ENCODE measurements at places on chromosomes 1 and 21.
A peak's percentile ranks its signal among the peaks of the same experiment; 100 is the strongest.

GRCh38 chr1:5770981-5771765 lies 221.1 kb downstream of the NPHP4 start:
- DNase-seq: no peak

DNA sequence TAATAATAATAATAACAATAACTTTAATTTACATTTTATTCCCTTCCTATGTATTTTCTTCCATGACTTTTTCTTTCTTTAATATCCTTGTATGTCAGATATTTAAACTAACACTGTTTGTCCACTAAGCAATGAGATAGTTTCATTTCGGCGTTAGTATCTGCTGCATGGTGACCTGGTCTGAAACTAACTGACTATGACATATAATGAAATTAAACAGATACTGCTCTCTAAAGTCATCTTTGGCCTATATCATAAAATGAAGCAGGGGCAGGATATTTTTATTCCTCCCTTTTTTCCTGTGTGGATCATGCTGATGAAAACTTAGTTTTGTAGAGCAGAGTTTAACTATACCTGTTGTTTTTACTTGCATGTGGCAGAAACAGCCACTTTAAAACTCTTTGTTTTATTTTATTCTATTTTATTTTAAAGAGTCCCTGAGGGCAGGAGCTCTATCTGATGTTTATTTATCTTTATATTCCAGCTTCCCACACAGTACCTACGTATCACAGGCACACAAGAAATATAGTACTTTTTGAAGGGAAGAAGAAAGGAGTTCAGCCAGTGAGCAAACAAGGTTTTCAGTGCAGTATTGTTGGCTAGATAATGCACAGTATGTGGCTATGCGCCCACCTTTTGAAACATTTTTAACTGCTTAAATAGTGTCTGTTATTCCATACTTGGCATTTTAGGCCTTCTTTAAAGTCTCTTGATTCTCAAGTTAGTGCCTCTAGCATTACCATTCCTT lies 165.6 kb downstream of the PHTF1 start:
- DNase-seq: no peak

DNA sequence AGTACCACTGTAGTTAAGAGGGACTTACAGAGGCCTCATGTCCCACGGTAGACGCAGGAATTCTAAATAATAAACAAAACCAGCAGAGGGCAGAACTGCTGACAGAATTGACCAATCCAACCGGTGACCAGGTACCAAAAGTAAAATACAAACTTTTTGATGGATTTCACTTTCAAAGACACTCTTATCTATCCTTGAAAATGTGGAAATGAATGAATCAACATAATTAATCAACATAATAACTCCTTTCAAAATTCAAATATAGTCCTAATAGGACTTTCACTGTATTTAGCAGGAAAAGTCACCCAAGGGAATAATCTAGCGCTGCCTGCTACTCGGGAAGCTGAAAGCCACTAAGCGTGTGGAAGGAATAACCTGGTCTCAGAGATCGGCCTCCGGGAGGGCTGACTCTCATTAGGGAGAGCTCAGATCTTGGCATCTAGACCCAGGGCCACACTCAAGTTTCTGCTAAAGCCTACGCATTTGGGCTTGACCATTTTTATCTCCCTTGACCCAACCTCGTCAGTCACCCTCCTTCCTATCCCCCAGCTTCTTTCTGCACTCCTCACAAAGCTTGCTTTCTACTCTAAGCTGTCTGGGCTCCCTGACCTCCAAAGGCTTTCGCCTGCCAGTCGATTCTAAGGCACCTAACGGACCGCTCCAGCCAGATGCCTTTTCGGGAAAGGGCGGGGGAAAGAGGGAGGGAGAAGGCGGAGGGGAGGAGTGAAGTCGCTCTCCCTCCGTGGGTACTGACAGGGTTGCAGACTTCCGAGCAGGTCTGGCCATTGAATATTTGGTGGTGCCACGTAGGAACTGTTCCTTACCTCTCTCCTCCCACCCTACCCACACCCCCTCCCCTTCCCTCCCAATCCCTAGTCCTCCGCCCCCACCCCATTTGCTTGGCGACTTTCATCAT lies 1.6 kb downstream of the COL11A1 start:
- DNase-seq: no peak

- DNase-seq: no peak
Observed at GRCh38 chr1:228958741-228959140, 223.5 kb downstream of the RHOU start.

DNA sequence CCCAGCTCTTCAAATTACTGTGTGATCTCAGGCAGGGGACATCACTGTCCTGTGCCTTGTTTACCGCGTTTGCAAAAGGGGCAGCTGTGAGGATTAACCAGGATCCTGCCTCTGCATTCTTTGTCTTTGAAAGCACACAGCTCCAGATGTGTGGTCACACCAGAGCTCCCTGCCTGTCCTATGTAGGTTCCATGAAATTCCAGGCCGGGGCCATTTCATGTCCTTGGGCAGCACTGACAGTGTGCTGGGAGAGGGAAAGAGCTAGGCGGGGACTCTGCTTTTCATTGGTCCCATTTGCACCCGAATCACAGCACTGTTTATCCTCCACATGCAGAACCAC lies 42.2 kb upstream of the SELENON start:
- DNase-seq: no peak

DNA sequence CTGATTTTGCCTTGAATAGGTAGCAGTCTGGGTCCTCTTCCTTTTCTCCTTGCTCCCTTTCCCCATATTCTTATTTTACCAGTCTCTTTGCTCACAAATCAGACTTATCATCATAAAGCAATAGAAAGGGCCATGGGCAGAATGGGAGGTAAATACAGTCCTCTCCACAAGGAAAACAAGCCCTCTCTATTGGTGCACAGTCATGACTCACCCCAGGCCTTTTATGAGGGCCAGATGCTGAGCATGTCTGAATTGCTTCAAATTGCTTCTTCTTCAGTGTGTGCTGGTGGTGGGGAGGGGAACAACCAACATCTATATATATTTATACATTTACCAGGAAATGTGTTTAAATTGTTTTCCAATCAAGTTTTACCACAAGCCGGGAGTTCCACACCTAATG lies 75.2 kb downstream of the GFI1 start:
- DNase-seq: no peak

DNA sequence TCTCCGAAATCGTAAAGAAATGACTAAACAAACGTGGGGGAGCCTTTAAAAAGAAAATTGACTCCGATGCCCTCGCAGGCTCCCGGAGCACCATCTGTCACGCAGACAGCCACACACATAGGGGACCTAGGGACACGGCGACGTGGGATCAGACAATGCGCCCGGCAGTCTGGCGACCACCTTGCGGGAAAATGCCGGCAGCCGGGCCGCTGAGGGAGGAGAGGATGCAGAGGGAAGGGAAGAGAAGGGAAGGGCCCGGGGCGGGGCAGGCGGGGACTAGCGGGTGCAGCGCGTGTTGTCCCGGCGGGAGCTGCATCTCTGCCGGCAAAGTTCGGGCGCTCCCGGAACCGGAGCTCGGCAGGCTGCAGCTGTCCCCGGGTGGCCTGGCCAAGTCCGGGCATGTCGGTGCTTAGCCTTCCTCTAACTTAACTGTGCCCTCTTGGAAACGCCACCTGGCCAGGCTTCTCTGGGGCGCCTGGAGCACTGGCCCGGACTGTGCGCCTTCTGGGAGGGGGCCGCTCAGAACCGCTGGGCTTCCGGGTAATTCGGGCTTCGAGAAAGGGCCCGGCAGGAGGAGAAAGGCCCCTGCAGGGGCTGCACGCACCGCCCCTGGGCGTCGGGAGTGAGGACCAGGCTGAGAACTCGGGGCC lies 1.8 kb downstream of the NHLH2 start:
- DNase-seq: no peak

DNA sequence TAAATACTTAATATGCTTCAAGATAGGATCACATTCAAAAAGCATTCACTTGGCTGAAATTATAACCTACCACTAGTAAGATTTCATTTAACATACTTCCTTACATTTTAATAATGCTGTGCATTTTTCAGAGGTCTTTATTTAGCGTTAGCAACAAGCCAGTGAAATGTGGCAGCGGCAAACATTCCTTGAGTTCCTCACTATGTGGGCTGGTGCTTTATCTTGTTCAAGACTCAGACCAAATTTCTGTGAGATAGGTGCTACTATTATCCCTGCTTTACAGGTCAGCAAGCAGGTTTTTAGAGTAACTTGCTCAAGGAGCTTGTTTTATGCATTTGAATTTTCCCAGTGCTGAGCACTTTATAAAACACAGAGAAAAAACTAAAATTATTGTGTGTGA lies 132.7 kb downstream of the PLPPR4 start:
- no peak for DNase-seq

- no peak for DNase-seq
Observed at GRCh38 chr1:157095551-157095950, 4.1 kb downstream of the ETV3L start.

GRCh38 chr1:66436378-66437135 lies 97.4 kb upstream of the SGIP1 start:
- DNase-seq: no peak

- no peak for DNase-seq
Observed at GRCh38 chr1:9238134-9238533, 3.6 kb downstream of the H6PD start.

GRCh38 chr1:9770298-9770697 lies 53.5 kb downstream of the CLSTN1 start:
- no peak for DNase-seq

DNA sequence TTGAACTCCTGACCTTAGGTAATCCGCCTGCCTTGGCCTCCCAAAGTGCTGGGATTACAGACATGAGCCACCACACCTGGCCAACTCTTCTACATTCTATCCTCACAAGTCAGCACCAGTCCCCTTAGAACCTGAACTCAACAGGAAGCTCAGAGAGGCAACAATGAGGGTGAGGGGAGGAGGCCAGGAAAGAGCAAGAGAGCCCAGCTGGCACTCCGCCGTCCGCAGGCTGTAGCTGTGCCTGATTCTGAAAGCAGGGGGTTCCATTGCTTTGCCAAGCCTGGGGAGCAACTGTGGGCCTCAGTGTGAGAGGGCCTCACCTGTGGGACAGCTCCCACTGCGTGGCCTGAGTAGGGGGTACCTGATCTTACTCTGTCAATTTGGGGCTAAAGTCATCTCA lies 18.7 kb downstream of the STK40 start:
- no peak for DNase-seq

DNA sequence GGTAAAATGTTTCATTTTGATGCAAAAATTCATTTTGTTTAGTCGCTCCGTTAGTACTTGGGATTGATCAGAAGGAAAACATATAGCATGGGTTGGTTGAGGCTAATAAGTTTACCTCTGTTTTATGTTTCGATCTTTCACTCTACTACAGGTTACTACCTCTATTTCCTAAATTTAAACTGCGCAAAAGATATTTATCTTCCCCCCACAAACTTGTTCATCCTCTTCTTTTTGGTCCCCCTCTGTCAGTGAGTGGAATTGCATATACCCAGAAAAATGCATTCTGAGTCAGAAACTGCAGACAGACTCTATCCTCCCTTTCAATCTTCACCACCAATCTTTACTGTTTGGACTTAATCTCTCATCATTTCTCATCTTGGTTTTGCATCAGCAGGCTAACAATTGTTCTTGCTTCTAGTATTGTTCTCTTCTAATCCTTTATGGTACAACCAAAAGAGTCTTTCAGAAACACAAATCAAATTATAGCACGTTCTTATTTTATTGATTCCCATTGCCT lies 316.0 kb upstream of the ADGRL4 start:
- DNase-seq: no peak

DNA sequence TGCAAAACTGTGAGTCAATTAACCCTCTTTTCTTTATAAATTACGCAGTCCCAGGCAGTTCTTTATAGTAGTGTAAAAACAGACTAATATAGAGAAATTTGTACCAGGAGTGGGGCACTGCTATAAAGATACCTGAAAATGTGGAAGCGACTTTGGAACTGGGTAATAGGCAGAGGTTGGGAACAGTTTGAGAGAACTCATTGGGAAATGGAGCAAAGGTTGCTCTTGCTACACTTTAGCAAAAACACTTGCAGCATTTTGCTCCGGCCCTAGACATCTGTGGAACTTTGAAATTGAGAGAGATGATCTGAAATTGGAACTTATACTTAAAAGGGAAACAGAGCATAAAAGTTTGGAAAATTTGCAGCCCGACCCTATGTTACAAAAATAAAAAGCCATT lies 810.9 kb downstream of the LTN1 start:
- DNase-seq: no peak

- no peak for DNase-seq
Observed at GRCh38 chr1:233614173-233614742, 352 bp downstream of the KCNK1 start.

DNA sequence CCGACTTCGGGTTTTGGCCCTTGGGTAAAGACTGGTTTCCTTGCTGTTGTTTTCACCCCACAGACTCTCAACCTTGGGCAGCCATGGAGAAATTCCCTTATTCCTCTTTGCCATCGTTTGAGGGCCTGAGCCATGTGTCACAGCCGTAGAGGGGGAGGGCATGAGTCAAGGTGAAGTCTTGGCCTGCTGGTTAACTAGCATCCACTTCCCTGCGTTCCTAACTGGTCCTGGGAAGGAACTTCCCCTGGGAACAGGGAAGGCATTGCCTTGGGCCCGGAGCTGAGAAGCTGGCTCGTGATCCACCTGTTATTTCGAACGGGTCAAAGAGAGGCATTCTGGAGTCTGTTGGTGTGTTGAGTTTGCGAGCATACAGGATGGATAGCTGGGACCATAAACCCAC lies 464.9 kb downstream of the CAMTA1 start:
- no peak for DNase-seq

DNA sequence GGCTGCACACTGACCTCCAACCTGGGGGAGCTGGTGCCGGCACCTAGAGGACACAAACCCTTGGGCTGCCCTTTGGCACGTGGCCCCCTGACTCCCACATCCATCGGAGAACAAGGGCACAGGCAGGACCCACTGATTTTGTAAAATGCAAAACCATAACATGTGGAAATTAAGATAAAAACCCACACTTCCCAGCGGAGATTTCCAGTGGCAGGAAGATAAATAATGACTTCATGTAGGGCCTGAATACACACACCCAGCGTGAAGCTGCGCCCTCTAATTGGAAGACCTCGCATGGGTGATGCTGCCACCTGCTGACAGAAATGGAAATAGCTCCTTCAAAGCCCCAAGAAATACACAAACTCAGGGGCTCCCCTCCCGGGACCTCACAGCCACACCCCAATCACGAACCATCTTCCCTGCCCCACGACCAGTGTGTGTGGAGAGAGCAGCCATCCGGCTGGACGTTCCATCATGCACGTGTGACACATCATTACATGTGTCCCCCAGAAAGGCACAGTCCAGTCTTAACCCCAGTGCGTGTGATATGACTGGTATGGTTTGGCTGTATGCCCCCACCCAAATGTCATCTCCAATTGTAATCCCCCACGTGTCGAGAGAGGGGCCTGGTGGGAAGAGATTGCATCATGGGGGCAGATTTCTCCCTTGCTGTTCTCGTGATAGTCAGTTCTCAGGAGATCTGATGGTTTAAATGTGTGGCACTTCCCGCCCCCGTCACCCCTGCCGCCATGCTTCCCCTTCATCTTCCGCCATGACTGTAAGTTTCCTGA lies 5.7 kb upstream of the TPRG1L start:
- DNase-seq: peak; percentile 12

DNA sequence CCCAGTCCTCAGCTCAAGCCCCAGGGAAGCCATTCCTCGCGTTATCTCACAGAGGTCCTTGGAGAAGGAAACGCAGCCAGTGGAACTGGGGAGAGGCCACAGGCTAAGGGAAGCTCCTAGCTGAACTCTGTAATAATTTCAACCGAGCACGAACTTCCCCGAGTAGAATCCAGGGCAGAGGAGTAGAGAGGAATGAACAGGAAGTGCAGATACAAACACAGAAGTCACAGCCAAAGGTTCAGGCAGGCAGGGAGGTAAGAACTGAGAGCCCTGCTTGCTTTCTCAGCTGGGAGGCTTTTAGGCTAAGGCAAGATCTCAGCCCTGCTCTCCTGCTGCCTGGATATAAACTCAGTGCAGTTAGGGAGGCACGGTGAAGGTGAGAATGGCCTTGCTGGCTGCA lies 23.7 kb downstream of the WARS2 start:
- DNase-seq: no peak
